ENCODE measurements at places on chromosomes 7 and 10. TPM values are rescaled to one million over a fixed set of nuclear protein-coding genes. Genes with fewer than 3 reads are reported as not detected.

Gene OIT3
- total RNA-seq: 0.25 TPM

Gene STRIP2
- total RNA-seq: 2.3 TPM

Gene C10orf143
- not detected for total RNA-seq

Gene LEP
- not detected for total RNA-seq

Gene LIPF
- not detected for total RNA-seq

Gene PIK3AP1
- 5.4 TPM for total RNA-seq

Gene IRF5
- total RNA-seq: 7.7 TPM

Gene SFRP5
- 0.17 TPM for total RNA-seq
